ENCODE measurements at places on chromosomes 13 and 19. TPM values are rescaled to one million over a fixed set of nuclear protein-coding genes. Genes with fewer than 3 reads are reported as not detected.

GRCh38 chr13:52921194-52921593 is 72.8 kb upstream of the PCDH8 start:
- no peak for DNase-seq

- DNase-seq = peak; percentile 83
These were observed 4.5 kb upstream of the EPSTI1 start for GRCh38 chr13:42996584-42996983.

GRCh38 chr13:113147206-113147605 is 11.2 kb upstream of the PROZ start:
- no peak for DNase-seq

SIGLEC12 gene
- total RNA-seq = not detected
